ENCODE measurements at places on chromosomes 5 and 9. TPM values are rescaled to one million over a fixed set of nuclear protein-coding genes. Genes with fewer than 3 reads are reported as not detected.

The SLC34A3 gene
- total RNA-seq = not detected

The MARVELD2 gene
- total RNA-seq = 2.4 TPM

GRCh38 chr9:76463211-76463610, 4.2 kb downstream of the GCNT1 start:
- DNase-seq = no peak

DNA sequence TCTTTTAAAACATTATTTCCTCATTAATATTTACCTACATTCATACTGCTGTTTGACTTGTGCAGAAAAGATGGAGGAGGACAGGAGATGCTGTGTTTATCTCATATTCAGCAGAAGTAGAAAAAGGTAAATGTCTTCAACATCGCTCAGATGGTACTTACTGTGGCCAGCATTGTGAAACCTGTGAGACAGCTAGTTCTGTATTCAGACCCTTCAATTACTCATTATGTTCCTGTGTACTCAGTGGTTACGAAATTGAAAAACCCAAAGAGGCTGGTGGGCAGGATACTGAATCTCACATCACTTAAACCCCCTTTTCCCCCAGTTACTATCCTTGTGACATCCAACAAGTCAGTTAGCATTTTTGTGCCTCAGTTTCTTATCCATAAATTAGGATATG, 216.0 kb downstream of the KDM4C start:
- DNase-seq = no peak

DNA sequence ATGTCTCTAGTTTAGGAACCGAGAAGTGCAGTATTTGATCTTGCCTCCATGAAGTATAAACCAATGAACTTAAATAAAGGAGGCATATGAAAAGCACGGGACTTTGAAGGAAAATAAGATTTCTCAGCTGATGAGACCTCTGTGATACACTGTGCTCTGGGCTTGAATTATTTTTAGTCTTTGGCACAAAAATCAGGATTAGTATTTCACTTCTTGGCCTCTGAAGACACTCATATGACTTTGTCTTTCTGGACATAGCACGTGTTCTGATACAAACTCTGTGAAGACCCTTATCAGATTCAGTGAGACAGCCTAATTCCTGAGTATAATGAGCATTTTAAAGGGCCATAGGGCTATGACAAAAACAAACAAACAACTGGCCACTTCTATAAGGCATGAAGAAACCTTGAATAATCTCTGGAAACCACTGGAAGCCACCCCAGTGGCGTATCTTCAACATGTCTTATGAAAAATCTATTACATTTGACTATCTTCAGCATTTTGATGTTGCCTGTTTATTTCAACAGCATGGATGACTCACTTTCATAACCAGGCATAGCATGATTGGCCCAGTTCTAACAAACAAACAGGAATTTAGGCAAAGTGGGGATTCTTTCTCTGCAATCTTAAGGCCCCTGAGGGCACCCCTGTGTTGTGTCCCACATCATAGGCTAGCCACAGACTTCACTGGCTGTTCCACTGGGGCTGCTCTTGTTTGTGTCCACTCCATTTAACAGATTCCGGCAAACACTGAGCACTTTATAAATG, 90.3 kb upstream of the ZNF462 start:
- no peak for DNase-seq

DNA sequence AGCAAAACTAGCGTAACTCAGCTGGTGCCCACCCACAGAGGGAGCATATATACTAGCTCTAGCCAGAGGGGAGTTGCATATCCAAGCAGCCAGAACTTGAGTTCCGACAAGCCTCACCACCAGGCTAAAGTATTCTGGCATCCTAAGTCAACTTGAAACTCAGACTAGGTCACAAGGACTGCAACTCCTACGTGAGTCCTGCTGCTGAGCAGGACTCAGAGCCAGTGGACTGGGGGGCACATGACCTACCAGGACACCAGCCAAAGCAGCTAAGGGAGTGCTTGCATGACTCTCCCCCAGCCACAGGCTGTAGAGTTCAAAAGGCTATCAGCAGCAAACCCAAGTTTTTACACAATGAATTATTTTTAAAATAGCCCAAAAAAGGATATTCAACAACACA, 26.1 kb downstream of the SPDL1 start:
- no peak for DNase-seq

GRCh38 chr9:69221036-69221435, 47.0 kb downstream of the TJP2 start:
- DNase-seq = no peak

Data from spinal cord (tissue), 10 donors.